Neural progenitor cell (in vitro differentiated cells): ENCODE measurements at places on chromosomes 16 and 17. TPM values are rescaled to one million over a fixed set of nuclear protein-coding genes. Genes with fewer than 3 reads are reported as not detected.

DNA sequence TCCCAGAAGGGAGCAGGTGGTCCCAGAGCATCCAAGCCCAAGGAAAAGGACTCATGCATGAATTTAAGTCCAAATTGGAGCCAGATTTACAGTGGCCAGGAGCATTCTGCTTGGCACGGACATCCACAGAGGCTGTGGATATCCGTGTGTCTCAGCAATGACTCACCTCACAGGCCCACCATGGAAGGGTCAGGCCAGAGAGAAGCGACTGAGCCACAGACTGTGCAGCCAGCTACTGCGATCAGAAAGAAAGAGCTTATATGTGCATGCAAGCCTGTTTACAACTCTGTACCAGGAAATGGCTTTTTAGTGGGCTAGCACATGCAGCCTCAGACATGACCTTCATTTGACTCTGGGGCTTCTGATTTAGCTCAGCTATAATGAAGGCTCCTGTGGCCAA lies 231.0 kb downstream of the C16orf95 start:
- DNase-seq = no peak

- DNase-seq = no peak
Observed at GRCh38 chr17:17345294-17345597, 42.1 kb downstream of the NT5M start.

DNA sequence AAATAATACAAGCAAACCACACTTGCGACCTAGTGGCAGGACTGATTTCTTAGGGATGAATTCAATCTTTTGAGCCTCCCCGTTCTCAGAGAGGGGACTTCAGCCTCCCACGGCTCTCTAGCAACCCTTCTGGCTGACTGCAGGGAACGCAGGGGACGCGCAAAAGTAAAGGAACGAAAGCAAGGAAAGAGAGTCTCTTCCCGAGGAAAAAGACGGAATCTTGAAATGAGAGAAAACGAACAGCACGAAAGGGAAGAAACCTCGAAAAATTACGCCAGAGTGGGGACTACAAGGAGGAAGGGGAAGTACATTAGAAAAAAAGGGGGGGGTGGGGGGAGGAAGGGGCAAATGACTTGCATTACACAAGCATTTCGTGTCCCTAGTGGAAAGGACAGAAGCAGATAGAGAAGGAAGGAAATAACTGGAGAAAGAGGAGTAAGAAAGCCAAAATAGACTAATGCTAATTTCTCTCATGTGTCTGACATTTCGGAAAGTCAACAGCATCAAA lies 1.2 kb downstream of the GRB2 start:
- DNase-seq = peak; percentile 89

GRCh38 chr16:77359065-77359502 lies 75.8 kb downstream of the ADAMTS18 start:
- peak; percentile 52 for DNase-seq

DNA sequence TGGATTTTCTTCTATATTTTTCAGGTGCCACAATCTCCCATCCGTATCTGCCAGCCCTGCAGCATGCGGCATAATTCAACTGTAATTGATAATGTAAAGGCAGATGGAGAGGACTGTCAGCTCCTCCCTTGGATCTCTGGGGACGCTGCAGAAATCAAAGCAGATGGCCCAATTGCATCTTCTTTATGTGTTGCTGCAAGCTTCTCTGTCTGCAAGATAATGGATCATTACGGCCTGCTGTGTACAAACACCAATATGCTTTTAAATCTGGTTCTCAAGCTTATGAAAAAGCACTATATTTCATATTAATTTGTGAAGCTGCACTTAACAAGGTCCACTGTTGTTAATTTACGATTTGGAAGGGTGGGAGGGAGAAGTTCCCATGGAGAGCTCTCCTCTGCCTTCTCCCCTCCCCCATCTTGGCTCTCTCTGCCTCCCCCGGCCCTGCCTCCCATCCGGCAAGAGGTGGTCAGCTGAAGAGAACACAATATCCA lies 607.5 kb downstream of the TOX3 start:
- DNase-seq = no peak

Gene TBC1D3D
- 0.06 TPM in 1 of 2 replicates, not detected in the other for total RNA-seq

DNA sequence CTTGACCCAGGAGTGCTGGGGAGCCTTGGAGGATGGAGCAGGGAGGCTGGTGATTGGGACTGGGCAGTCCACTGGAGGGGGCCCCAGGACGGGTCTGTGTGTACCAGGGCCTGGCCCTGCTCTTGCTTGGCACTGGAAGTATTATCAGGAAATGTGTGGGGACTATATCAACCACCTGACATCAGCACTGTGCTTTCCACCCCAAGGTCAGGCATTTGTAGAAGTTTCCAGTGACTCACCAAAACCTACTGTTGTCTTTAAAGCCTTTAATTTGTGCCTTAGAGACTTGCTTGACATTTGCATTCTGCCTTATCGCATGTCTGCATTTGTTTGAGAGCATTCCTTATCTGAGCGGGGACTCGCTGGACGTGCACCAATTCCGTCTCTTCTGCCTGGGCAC lies 323.1 kb downstream of the FOXL1 start:
- no peak for DNase-seq

DNA sequence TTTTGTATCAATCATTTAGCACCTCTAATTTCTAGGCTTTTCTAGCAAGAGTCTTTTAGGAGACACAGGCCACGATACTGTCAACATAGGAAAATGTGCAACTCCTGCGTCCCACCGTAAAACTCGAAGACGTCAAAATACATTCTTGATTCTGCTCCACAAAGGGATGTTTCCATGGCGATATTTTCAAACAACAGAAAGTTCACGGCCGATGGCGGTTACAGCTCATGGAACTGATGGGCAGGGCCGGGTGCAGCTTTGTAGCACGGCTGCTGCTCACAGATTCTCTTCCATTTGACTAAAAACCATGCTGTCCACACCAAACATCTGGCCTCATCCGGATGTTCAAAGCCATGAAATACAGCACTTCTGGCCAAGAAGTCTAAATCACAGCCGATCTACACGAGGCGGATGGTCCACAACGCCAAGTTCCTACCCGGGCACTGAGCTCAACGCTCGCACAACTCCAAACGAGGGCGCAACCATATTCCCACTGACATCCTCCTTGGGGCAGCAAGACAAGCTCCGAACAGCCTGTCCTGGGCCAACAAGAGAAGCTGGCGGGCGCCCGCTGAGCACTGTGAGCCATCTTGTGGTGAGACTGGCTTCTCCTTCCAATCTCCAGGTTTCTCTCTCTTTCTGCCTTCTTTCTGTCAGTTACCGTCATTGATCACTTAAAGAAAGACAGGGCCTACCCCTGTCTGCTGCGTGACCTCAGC lies 79.8 kb downstream of the ZNF778 start:
- no peak for DNase-seq

GRCh38 chr17:62105357-62105756 lies 40.3 kb upstream of the MED13 start:
- DNase-seq = no peak

Gene EIF4A3
- 89.3 and 102 TPM in 2 replicates for total RNA-seq

DNA sequence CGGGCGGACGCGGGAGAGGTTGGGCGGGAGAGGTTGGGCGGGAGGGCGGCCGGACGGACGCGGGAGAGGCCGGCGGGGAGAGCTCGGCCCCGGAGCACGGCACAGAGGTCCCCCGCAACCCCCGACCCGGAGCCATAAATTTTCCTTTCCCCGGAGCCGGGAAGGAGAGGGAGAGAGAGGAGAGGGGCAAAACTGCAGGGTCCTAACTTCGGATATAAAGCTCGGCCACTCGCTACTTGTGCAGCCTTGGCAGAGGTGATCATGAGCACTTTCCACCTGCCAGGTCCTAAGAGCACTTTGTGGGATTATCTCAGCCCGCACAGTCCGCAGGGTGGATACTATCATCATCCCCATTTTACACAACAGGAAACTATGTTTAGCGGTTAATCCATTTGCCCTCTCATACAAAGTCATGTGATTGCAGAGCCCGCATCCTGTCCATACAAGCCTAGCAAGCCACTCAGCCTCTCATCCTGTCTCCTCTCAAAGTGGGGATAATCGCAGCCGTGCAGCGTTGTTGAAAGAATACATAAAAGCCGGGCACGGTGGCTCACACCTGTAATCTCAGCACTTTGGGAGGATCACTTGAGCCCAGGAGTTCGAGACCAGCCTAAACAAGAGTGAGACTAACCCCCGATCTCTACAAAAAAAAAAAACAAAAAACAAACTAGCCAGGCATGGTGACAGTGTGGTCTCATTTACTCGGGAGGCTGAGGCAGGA lies 780 bp upstream of the DCAKD start:
- peak; percentile 79 for DNase-seq

DNA sequence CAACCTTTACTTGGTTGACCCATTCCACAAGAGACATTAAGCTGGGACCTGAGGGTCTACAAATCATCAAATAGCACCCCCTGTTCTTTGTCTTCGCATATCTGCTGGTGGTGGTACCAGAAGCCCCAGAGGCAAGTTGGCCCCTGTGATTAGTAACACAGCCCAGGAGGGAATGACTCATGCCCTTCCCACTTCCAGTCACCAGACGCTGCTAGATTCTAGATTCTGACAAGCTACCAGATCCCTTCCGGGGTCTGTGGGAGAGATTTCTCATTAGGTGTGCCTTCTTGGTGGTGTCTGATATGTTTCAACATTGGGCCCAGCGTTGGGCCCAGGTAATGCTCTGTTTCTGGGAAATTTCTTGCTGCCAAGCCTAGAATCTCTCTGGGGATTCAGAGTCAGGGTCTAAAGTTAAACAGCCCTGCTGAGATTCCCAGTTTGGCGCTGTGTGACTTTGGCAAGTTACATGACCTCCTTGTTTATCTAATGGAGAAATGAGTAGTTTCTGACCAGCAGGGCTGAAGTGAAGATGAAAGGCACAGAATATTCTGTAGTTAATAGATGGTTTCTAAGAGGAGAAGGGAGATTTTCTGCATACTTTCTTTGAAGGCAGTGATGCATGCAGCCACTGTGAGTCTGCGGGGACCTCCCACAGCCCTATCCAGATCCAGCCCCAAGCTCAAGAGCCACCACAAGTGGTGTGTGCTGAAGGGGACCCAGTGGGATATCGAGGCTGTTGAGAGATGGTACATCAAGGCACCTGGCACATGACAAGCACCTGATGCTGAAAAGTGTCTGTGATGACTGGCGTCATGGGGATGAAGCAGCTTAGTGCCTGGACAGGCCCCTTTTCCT lies 3.9 kb downstream of the TRPV2 start:
- DNase-seq = no peak

DNA sequence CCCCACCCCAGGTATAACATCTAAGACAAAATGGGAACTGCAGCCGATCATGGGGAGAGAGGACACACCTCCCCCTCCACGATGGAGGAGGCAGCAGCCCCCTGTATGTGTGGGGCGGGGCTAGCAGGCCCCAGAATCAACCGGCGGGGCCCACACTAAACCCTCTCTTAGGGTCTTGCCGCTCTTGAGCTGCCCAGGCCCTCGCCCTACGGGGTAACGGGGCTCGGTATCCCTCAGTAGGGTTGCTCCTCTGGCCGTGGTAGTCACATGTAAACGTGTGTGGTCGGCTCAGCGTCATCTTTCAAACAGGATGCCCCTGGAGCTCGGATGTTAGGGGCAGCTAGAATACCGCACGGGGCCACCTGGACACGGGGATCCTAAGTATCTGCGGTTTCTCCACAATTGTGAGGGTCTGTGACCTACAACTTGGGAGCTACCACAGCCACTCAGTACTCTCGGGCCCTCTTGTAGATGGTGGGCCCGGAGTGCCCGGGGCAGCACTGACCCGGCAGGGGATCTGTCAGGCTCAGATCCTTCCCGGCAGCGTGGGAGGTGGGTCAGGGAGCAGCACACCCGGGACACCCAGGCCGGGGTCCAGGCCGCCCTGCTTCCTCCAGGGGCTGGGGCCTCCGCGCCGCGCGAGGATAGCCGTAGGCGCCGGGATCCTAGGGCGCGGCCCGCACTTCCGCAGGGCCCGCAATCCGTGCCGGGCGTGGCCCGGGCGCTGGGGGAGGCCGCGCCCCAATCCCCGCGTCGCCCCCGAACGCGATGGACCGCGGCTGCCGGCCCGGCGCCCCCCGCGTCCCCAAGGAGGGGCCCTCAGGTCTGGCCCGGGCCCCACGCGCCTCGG lies 781 bp downstream of the ARHGDIA start:
- DNase-seq = peak; percentile 69

- no peak for DNase-seq
Observed at GRCh38 chr17:17175917-17176316, 30.2 kb downstream of the PLD6 start.

- DNase-seq = no peak
Observed at GRCh38 chr16:9438991-9439390, 347.5 kb downstream of the HAPSTR1 start.

GRCh38 chr17:50507871-50508572 lies at the start of gene MYCBPAP:
TSS of gene MYCBPAP (plus strand) at chr17:50508439. CDS start at chr17:50508675, 236 bp downstream.
- peak; percentile 96 for DNase-seq

DNA sequence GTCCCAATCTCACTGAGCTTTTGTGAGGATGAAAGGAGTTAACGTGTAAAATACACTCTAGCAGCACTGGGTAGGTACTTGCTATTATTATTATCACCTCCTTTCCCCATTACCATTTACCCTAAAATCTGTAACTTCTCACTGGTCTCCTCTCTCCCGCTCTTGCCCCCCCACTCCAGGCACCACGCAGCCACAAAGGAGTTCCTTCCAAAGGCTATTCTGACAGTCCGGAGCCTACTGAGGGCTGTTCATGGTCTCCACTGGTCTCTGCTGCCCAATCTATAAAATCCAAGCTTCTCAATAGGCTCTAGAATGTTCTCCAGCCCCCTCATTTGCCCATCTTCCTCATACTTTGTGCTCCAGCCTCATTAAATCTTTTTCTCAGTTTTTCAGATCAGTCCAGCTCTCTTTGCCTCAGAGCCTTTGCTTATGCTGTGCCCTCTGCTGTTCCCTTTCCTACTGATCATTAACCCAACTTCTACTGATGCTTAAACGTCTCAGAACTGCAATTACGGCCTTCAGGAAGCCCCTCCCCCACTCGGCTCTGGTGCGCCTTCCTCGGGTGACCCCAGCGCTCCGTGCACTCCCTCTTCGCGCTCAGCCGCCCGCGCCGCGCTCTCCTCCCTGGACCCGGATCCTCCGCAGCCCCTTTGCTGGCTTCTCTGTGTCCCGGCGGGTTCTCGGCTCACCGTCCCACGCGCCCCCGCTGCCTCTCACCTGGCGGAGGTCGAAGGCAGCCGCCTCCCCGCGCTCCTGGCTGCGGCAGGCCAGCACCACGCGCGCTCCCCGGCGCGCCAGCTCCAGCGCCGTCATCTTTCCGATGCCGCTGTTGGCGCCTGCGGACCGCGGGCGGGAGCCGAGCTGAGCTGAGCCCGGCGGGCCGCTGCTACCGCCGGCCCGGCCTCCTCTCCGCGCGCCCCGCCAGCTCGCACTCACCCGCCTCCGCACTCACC lies 737 bp downstream of the DHRS13 start:
- no peak for DNase-seq

- peak; percentile 36 for DNase-seq
Observed at GRCh38 chr17:74892974-74893911, at the start of gene FADS6. TSS of gene FADS6 (minus strand) at chr17:74893633. CDS start at chr17:74893595, 38 bp downstream.

DNA sequence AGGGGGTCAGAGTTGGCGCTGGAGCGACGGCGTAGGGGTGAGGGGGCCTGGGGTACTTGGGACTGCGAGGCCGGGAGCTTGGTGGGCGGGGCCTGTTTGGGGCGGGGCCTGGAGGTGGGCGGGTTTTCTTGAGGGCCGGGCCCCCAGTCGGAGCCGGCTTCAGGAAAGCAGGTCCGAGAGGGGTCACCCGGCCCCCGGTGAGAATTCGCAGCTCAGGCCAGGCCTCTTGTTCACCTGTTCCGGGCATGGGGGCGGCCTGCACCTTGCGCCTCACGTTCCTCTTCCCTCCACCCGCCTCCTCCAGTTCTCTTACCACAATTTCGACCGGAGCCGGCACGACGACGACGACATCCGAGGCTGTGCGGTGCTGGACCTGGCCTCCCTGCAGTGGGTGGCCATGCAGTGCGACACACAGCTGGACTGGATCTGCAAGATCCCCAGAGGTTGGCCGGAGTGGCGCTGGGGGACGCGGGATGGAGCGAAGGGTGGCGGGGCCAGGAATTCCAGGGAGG lies 52.5 kb downstream of the MRC2 start:
- DNase-seq = no peak

Gene PLA2G10
- not detected in 2 replicates for total RNA-seq

GRCh38 chr16:22357635-22357971 lies 16.8 kb downstream of the CDR2 start:
- no peak for DNase-seq

Gene CCT6B
- total RNA-seq = 3.4 and 5.0 TPM in 2 replicates
